ENCODE measurements at places on chromosomes 5 and 9. TPM values are rescaled to one million over a fixed set of nuclear protein-coding genes. Genes with fewer than 3 reads are reported as not detected.

- DNase-seq, result no peak
Observed at GRCh38 chr5:142296914-142297417, 27.9 kb downstream of the SPRY4 start.

SHC3 gene
- 0.26 TPM for total RNA-seq

LCN2 gene
- 48.4 TPM for total RNA-seq

DNA sequence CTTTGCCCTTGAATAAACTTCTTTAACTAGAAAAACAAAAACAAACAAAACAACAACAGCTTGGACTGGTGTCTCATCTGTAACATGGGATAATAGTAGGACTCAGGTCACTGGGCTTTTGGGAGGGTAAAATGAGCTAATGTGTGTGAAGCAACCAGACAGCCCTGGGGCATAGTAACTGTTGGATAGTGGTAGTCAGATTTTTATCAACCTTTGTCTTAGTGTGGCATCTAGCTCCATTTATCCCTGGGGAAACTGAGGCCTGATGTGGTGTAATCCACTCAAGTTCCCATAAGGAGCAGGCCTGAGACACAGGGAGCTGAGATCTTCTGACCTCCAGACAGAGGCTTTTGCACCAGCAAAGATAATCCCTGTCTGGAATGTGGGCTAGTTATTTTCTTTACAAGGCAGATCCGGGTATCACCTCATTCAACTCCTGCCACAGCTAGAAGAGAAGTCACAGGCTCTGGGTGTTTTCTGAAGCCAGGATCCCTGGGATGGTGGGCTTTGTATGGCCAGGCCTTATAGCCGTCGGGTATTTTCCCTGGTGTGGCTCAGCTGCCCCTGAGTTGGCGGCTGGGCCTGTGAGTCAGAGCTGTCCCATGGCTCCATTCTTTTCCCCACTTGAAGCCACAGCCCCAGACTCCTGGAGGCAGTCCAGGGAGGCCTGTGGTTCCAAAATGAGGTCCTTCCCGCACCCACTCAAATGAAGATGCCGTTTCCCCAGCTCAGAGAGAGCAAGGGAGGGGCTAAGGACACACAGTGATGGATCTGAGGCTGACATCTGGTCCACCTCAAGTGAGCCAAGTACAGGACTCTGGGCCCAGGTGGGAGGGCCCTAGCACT, 26.1 kb upstream of the CSF1R start:
- peak; percentile 57 for DNase-seq

DNA sequence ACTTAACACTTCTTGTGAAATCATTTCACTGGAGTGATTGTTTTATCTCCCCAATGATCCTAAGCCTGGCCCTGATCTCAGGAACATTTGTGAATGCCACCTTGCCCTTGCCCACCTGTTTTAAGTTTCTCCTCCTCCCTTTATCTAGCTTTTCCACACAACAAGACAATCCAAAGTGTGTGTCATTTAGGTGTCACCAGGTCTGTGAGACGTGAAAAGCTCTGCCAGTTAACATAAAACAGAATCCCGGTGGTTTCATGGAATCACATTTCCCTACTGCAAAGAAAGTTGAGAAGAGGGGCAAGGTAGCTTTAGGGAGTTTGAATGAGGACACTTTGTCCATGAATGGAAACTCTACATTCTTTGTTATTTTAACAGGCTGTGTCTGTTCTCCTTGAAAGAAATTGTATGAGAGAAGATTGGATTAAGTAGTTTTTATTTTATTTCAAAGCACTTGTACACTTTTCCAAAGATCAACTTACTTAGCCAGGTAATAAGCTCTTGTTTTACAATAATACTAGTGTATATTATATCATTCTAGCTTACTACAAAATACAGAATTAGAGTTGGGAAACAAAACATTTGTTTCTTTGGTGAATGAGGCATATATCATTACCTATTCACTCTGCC, 239.0 kb downstream of the ISL1 start:
- DNase-seq, result no peak

- peak; percentile 87 for DNase-seq
Observed at GRCh38 chr9:81690251-81690851, 1.0 kb upstream of the TLE1 start.

- no peak for DNase-seq
Observed at GRCh38 chr5:142110046-142110531, 1.5 kb downstream of the NDFIP1 start.

PCDHA1 gene
- total RNA-seq, result under 0.01 TPM

- no peak for DNase-seq
Observed at GRCh38 chr9:135711391-135711790, 9.4 kb downstream of the KCNT1 start.

DNA sequence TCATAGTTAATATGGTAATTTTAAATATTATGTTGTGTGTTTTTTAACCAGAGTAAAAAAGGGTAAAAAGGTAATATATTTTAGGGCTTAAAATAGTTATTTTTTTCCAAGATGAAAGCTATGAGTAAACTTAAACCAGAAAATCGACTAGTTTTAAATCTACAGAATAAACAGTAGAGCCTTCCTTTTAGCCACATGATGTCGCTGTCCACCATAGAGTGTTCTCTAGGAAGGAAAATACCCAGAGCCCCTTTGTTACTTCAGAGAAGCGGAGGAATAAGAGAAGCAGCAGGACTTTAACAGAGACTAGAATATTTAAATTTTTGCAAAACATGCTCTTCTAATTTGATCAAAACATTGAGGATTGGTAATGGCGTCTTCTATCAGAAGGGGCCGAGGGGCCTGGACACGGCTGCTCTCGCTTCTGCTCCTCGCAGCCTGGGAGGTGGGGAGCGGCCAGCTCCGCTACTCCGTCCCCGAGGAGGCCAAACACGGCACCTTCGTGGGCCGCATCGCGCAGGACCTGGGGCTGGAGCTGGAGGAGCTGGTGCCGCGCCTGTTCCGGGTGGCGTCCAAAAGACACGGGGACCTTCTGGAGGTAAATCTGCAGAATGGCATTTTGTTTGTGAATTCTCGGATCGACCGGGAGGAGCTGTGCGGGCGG, at the start of gene PCDHA2:
Gene PCDHA2, plus strand, starts transcription at position 258 of the 664 bp plus-strand sequence.
- no peak for DNase-seq

PIP5K1B gene
- 2.9 TPM for total RNA-seq

DNA sequence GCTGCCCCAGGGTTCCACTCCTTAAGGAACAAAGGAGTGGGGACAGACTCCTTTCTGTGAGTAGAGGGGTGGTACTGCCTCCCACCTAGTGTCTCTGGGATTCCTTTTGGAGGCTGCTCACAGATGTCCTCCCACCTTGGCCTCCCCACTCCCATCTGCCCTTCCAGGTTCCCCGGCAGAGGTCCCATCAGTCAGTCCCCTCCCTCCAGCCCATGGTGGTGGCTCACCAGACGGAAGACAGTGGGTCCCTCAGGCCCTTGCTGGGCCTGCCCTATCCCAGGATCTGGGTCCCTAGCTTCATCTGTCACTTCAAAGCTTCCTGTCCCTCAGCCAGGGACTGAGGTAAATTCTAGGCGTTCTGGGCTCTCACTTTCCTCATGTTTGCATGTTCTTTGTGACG, 35.6 kb upstream of the NEK6 start:
- no peak for DNase-seq

DNA sequence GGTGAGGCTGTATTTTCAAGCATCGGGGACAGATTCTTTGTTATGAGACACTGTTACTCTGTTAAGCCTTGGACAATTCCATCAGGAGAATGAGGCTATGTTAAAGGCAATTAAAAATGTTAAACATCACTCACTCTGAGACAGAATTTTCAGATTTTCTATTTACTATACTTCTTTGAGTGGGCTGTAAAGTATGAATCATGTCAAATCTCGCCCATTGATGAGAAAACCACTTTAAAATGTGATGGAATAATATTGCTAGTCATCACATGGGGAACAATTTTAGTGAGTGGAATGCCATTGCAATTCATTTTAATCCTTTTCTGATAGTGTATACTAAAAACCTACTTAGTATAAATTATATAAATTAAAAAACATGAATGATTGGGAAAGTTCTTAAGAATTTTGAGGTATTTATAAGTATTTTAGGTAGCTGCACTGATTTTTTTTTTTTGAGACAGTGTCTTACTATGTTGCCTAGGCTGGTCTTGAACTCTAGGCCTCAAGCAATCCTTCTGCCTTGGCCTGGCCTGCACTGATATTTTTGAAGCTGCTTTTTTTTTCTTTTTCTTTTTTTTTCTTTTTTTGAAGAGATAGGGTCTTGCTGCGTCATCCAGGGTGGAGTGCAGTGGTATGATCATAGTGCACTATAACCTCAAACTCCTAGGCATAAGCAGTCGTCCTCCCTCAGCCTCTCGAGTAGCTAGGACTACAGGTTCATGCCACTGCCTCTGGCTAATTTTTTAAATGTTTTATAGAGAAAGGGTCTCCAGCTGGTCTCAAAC, 73.2 kb downstream of the KIAA1958 start:
- DNase-seq, result peak; percentile 3

- DNase-seq, result no peak
Observed at GRCh38 chr5:73131711-73132425, 11.5 kb downstream of the TMEM171 start.

MZB1 gene
- 0.13 TPM for total RNA-seq

GRCh38 chr5:99955006-99955405, 580.2 kb upstream of the FAM174A start:
- DNase-seq, result no peak

AGXT2 gene
- not detected for total RNA-seq

DNA sequence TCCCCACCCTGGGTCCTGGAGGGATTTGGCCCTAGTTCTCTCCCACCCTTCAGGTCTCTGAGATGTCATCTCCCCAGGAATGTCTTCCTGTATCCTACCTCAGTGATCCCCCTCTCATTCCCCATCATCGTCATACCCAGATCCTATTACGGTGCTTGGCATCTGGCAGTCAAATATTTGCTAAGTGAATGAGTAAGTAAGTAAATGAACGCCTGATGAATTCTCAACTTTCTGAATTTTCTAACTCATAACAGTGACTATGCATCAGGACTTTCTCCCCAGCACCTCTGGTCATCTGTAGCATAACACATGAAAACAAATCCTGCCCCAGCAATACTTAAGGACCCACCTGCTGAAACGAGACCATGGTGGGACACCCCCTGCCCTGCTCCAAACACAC, 244.2 kb downstream of the EBF1 start:
- DNase-seq, result peak; percentile 58

DNA sequence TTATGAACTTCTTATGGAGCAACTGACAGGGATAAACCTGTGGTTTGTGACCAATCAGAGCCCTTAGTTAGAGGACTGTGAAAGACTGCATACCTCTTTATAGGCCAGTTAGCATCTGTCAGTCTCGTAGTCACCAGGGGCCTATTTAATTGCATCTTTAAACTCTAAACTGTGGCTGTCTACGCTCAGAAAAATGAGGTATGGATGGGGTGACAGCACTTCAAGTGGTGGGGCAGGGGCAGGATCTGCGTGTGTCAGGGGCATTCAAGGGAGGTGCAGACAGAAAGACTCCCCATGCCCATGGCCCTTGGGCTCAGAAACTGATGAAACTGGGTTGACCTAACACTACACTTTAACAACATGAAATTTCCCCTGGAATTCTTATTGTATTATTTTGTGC, 132.6 kb upstream of the TBCA start:
- DNase-seq, result no peak

DNA sequence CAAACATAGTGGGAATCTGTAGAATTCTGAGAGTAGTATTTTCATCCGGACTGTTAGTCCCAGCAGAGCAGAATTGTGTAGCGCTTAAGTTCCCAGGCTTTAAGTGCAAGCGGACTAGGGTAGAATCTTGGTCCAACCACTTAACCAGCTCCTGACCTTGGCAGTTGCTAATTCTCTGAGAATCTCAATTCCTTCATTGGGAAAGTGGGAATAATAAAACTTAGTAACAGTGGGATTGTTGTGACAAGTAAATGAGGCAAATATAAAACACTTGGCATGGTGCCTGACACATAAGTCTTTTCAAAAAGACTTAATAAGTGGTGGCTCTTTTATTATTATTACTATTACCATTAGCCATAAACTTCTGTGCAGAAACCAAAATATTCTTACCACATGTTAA, 8.4 kb upstream of the SLC1A3 start:
- DNase-seq, result no peak

DNA sequence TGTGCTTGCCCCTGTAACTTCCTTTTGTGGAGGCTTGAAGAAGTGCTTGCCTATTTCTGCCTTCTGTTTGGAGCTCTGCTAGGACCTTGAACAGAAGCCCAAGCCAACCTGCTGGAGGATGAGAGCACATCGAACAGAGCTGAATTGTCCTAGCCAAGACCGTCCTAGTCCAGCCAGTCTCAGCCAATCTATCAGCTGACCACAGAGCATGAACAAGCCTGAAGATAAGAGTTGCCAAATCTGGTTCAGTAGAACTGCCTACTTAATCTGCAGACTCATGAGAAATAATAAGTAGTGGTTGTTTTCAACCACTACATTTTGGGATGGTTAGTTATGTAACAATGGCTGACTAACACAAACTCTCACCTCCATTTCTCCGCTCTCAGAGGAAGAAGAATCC, 4.4 kb upstream of the SNX2 start:
- no peak for DNase-seq

POLE3 gene
- total RNA-seq, result 41.0 TPM

C5orf52 gene
- not detected for total RNA-seq

DNA sequence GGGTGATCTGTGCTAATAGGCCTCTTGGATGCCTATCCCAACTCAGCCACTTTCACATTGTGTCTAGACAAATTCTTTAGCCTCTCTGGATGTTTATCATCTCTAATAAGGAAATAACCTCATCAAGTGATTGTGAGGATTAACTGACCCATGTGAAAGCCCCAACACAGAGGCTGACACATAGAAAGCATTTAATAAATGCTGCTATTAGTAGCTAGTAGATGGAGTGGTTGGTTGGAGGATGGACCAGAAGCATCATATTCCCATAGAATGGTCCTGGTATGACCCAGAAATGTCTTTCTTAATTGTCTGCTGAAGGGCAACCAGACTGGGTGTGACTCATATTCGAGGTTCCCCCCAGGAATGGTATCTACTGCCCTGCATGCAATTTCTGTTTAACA, 124.4 kb downstream of the PIK3R1 start:
- no peak for DNase-seq

DNA sequence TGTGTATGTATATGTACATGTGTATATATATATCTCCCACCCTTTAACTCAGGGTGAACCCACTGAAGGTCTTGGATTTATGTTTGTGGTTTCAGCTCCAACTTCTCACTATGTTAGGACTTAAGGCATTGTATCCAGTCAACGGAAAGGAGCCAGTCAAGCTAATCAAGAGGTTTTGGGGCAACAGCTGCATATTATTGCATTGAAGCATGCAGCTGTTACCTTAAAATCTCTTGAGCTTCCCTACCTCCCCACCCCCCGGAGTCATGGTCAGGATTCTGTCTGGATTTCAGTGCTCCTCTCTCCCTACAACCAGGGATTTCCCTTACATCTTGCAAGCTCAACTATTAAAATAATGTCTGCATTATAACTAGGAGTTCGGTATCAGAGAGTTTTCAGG, 399.5 kb downstream of the SPOCK1 start:
- DNase-seq, result no peak

GRCh38 chr5:6545036-6545693, 87.7 kb downstream of the NSUN2 start:
- DNase-seq, result no peak

GRCh38 chr5:83518319-83519061, 46.9 kb downstream of the VCAN start:
- no peak for DNase-seq

IL3 gene
- not detected for total RNA-seq

GRCh38 chr9:98150721-98151120, 31.7 kb upstream of the TRIM14 start:
- DNase-seq, result no peak

- DNase-seq, result no peak
Observed at GRCh38 chr5:52840277-52841050, 52.7 kb downstream of the ITGA1 start.
